HT1080 (cell line): ENCODE measurements at places on chromosomes 2 and 18. TPM values are rescaled to one million over a fixed set of nuclear protein-coding genes. Genes with fewer than 3 reads are reported as not detected.

The C1QL2 gene
- total RNA-seq = 0.03 TPM in 1 of 2 replicates, not detected in the other

The OTOF gene
- total RNA-seq = not detected in 2 replicates

The DYNAP gene
- total RNA-seq = 0.03 TPM in 1 of 2 replicates, not detected in the other

The MTCL1 gene
- 20.5 and 28.8 TPM in 2 replicates for total RNA-seq

The MLPH gene
- total RNA-seq = not detected in 2 replicates

The NAT8 gene
- not detected in 2 replicates for total RNA-seq

GRCh38 chr2:187349326-187349944, 98.6 kb downstream of the CALCRL start:
- DNase-seq = no peak

DNA sequence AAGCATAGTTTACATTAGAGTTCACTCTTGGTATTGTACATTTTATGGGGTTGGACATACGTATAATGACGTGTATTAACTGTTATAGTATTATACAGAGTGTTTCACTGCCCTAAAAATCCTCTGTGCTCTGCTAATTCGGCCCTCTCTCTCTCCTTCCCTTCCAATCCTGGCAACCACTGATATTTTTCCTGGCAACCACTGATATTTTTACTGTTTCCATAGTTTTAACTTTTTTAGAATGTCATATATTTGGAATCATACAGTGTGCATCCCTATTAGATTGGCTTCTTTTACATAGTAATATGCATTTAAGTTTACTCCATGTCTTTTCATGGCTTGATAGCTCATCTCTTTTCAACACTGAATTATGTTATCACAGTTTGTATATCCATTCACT, 526.7 kb downstream of the RIT2 start:
- DNase-seq = no peak

DNA sequence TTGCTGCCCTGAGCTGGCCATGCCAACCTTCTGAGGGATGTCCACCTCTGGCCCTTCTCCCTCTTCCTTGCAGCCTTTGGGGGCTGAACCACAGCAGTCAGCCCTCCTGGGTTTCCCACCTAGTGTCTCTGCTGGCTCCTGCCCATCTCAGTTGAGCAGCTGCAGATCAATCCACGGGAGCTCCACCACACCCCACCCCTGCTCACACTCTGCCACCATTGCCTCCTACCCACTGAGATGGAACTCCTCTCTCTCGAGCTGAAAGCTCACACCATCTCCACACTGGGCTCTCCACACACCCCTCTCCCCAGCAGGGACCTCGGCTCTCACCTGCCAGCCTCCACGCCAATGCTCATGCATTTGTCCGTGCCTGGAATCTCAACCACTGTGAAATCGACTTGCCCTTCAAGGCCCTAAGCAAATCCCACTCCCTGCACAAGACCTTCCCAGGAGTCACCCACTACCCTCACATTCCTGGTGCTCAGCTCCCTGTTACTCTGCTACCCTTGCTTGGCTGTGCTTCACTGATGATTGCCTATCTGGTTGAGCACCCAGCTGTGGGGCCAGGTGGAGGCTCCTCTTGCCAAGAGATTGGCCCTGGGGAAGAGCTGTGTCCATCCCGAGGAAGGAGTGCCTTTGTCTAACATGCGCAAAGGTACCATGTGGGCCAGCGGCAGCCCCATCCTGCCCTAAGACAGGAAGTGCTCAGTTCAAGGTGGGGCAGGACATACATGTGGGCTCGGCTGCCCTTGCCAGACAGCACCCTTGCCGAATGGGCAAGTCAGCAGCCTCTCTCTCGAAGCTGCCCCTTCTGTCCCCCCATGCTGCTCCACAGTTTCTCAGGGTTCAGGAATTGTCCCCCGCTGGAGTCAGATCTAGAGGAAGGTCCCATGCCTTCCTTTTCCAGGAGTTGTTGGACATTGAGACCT, 208.7 kb downstream of the CYP26B1 start:
- no peak for DNase-seq

DNA sequence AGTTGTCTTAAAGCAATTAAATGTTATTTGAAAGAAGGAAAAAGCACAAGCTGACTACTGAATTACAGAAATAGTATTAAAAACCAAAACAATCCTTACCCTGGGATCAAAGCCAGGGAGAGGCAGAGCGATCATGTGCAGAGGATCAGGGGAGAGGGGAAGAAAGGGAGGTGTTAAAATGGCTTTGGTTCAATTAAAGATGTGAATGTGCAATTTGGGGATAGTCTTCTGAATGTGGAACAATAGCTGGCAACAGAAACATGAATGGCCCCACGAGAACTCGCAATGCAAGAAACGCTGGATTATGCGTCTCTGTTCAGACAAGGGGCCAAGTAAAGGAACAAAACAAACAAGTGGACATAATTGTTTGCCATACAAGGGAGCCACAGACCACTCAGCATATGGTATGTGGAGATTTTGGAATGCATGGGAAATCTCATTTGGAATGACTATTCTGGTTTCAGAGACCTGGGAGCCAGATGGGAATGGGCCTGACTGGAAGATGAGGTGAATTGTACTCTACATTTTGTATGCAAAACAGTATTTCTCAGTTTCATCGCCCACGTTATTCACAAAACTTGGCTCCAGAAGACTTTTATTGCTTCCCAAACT, 155.4 kb downstream of the SLC4A3 start:
- DNase-seq = no peak

DNA sequence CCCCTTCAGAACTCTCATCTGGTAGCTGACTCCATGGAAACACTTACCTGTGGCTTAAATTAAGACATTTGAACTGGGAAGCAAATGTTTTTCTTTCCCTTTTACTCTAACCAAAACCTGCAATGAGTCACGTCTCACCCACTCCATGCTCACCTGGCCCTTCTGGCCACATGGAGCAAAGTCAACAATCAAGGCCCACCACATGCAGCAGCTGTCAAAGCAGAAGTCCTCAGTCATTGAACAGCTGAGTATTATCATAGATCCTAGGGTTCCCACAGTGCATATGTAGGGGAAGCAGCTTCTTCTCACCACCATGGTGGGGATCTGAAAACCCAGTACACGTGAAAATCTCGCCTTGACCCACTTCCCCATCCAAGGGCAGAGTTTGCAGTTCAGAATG, 12.3 kb upstream of the MEP1B start:
- no peak for DNase-seq

DNA sequence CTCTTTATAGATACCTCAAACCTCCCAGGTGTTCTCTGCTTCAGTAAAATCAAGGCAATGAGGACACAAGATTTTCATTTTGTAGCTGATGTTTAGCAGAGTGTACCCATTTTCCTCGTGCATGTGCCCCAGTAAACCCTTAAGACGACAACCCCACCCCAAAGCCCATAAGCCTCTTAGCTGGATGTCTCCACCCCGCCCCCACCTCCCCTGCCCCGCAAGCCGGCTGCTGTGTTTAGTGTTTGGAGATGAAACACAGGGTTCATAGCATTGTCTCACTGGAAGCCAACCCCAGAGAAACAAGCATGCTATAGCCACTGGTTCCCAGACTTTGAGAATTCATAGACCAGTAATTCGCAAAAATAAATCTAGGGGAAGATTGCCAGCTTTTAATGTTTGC, 5.8 kb upstream of the SAG start:
- DNase-seq = no peak

DNA sequence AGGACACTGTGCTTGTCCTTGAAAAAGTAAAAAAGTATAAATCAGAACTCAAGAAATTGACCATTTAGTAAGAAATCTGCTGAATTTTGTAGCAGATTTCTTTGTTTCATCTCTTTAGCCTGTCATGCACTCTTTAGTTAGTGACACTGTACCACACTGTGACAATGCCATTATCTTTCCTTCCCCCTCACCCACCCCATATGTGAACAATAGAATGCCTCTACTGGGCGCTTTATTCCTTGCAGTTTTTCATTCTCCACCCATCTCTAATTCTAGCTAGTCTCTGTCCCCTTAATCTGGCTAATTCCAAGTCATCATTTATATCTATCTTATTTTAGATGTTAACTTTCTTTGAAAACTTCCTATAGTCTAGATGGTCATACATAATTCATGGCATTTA, 241.0 kb downstream of the LRP1B start:
- no peak for DNase-seq

DNA sequence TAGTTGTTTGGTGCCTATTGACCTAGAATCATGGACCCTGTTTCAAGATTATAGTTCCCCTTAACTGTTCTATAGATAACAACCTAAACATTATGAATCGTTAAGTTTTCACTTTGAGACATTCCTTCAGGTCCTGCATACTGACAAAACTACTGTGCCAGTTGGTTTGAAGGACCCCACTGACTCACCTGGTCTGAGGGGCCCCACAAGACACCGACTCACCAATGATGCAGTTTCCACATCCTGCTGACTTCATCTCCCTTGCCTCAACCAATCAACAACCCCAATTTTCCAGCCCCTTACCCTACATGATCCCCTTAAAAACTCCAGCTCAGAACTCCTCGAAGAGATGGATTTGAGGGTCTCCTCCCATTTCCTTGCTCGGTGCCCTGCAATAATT, 89.6 kb upstream of the CCDC141 start:
- peak; percentile 65 for DNase-seq

- no peak for DNase-seq
Measured at GRCh38 chr2:1935476-1935875, 191.2 kb upstream of the PXDN start.

DNA sequence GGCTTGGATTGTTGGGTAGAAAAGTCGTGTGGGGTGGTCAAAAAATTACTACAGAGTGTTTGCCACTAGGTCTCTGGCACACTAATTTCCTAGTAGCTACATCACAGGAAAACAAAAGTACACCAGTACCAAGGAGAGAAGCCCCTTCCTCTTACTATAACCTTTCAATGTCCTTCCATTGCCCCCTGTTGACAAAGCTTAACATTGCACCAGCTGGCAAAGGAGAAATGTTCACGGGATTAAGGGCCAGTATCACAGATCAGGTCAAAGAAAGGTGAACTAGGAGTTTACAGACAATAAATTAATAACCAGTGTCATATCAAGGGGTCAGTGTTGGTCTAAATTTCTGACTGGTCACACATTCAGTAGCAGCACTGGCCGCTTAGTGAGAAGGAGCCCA, 1139.6 kb upstream of the FAM98A start:
- DNase-seq = no peak

GRCh38 chr2:215612786-215613185, 176.9 kb upstream of the FN1 start:
- no peak for DNase-seq

- DNase-seq = no peak
Measured at GRCh38 chr2:19712850-19713249, 188.9 kb downstream of the TTC32 start.

DNA sequence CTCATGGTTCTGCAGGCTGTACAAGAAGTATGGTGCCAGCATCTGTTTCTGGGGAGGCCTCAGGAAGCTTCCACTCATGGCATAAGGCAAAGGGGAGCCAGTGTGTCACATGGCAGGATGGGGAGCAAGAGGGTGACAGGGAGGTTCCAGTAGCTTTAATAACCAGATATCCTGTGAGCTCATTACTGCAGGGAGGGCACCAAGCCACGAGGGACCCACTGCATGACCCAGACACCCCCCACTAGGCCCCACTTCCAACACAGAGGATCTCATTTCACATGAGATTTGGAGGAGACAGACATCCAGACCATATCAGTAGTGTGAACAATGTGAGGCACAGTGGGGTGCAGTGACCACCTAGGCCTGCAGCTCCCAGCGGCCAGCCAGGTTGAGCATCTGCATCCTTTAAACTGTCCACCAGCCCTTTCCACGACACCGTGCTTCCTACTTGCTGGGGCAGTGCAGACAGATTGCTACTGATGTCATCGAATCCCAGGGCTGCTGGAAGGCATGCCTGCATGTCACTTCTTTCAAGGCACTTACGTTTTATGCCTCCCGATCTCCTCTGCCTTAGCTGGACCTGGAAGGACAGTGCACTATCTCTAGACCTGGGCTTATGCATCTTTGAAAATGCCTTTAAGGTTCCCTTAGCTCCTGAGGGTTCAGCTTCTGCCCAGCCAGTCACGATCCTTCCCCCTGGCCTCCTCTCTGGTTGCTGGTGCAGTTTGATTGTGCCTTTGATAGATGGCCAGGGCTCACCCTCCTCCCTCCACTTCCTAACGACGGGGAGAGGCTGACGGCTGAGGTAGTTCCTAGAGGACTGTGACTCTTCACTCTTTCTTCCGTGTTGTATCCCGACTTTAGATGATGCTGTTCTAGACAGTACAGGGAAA, 174.3 kb downstream of the FAM210A start:
- DNase-seq = no peak

DNA sequence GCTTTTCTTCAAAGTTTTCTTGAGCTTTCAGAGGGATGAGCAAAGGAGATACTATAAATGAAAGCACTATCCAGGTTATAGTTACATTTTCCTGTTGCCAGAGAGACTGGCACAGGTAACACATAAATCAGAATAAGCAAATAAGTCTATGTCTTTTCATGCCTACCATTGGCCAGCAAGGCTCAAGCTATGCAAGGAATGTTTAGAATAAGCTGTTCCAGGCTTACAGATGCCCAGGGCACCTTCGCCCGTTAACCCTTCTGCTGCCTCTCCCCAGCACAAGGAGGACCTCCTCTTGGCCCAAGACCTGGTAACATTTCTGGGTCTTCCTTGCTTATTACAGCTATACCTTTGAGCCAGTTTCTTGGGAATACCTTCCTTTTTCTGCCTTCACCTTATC, 233.7 kb upstream of the MEIS1 start:
- DNase-seq = no peak

DNA sequence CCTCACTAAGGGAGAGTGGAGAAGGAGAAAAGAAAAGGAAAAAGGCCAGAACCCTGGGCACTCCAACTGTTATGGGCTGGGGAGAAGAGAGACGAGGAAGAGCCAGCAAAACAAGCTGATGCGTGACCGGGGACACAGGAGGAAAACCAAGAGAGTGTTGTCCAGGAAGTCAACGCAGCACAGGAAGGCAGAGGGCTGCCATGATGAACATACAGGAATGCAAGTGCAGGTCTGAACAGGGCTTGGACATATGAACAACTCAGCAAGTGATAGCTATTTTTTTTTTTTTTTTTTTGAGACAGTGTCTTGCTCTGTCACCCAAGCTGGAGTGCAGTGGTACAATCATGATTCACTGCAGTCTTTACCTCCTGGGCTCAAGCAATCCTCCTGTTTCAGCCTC, 28.4 kb downstream of the SIX3 start:
- DNase-seq = no peak

DNA sequence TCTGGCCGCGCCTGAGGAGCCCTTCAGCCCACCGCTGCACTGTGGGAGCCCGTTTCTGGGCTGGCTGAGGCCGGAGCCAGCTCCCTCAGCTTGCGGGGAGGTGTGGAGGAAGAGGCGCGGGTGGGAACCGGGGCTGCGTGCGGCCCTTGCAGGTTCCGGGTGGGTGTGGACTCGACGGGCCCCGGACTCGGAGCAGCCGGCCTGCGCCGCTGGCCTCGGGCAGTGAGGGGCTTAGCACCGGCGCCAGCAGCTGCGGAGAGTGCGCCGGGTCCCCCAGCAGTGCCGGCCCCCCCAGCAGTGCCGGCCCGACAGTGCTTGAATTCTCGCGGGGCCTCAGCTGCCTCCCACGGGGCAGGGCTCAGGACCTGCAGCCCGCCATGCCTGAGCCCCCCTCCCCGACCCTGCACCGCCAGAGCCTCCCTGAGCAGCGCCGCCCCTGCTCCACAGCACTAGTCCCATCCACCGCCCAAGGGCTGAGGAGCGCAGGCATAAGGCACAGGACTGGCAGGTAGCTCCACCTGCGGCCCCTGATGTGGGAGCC, 534.2 kb downstream of the ZNF804A start:
- DNase-seq = no peak
